ENCODE measurements at places on chromosomes 1 and 21.

- no peak for DNase-seq
These were observed 17.1 kb upstream of the KIF1B start for GRCh38 chr1:10193288-10193687.

DNA sequence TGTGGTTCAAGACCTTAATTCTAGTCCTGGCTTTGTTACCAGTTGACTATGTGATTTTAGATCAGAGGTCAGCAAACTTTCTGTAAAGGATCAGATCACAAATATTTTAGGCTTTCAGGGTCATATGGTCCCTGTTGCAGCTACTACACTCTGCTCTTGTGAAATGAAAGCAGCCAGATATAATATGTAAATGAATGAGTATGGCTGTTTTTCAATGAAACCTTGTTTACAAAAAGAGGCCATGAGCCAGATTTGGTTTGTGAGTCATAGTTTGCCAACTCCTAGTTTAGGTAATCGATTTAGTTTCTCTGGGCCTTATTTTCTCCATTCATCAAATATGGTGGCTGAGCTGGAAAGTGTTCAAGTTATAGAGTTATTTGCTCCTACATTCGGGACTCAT, 346.7 kb downstream of the NUF2 start:
- no peak for DNase-seq

- DNase-seq, result no peak
These were observed 10.7 kb downstream of the CELF3 start for GRCh38 chr1:151705753-151706463.

DNA sequence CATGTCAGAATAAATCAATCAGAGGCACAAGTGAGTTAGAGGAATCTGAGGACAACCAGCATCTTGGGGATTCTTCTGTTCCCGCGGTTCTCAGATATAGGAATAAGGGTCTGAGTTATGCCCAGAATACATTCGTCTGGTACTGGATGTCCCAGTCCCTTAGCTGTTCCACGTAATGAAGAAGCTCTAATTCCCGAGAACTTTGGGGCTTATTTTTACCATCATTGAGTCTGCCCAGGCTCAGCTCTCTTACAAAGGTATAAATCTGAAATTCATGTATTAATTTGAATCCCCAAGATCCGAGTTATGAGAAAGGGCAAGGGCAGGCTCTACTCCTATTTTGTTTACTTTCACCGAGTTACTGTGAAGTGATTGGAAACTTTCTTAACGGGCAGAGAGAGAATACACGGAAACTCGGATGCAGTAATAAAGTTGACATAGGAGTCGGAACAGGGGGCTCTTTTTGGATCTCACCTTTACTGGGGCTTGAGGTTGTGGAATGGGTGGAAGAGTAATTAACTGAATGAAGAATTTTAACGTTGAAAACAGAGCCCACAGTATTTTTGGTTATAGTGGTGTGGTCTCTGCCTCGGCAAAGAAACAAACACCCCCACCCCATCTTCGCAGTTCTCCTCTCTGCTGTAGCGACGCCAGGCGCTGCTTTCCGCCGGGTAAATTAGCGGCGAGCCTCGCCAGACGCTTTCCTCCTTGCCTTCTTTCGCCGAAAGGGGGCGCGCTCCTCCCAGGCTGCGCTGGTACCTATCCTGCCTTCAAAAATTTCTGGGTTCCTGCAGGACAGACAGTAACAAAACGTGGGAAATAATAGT, 7.1 kb downstream of the PRRX1 start:
- no peak for DNase-seq

All from epithelial cell of proximal tubule (primary cell).